ENCODE measurements at places on chromosomes 12 and 14.

DNA sequence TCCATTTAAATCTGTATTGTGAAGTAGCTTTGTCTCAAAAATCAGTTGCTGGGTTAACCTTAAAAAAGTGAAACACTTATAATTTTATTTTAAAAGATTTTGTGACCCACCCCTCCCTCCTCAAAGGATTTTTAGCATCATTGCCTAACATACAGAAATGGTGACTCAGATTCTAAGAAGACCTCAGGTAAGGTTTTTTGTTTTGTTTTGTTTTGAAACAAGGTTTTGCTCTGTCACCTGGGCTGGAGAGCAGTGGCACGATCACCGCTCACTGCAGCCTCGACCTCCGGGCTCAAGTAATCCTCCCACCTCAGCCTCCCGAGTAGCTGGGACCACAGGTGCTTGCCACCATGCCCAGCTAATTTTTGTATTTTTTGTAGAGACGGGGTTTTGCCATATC lies 74.2 kb downstream of the GNS start:
- no peak for DNase-seq

GRCh38 chr14:103528587-103529382 lies at the start of gene TRMT61A:
TRMT61A (plus strand) TSS chr14:103529196; CDS start chr14:103529979, 783 bp downstream.
- DNase-seq = peak; percentile 79

- no peak for DNase-seq
Measured at GRCh38 chr12:119274636-119275065, 59.9 kb upstream of the CCDC60 start.

DNA sequence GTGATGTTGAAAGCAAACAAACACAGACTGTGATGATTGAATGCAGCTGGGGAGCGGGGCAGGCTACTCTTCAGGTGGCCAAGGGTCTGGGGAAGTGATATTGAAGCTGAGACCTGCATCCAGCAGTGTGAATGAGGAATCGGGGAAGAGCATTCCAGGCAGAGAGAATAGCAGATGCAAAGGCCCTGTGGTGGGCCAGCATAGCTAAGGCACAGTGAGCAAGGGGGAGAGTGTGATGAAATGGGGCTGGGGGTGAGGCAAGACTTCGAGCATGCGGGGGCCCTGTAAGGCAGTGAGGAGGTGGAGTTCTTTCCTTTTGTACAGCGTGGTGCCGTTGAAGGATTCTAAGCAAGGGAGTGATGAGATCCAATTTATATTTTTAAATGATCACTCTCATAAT lies 77.4 kb downstream of the KCNK13 start:
- no peak for DNase-seq

- no peak for DNase-seq
Measured at GRCh38 chr12:46150735-46151134, 118.1 kb downstream of the SLC38A1 start.

DNA sequence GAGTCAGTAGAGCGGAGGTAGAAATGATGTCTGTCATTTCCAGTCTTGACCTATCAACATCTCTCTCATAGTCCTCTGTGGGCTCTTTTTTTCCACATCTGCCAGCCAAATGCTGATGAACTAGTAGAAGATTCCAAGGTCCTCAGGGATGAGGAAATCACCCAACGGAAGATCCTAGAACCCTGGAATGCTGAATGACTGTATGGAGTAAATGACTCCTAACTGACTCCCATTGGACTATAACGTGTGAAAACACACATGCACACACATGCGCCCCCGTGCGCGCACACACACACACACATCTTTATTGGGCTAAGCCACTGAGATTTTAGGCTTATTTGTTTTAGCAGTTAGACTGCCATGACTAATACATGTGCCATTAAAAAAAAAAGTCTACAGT lies 159.2 kb downstream of the MYRFL start:
- no peak for DNase-seq

GRCh38 chr14:101992708-101993107 lies 28.3 kb downstream of the DYNC1H1 start:
- no peak for DNase-seq

GRCh38 chr14:52961060-52961639 lies 10.3 kb upstream of the FERMT2 start:
- peak; percentile 56 for DNase-seq

DNA sequence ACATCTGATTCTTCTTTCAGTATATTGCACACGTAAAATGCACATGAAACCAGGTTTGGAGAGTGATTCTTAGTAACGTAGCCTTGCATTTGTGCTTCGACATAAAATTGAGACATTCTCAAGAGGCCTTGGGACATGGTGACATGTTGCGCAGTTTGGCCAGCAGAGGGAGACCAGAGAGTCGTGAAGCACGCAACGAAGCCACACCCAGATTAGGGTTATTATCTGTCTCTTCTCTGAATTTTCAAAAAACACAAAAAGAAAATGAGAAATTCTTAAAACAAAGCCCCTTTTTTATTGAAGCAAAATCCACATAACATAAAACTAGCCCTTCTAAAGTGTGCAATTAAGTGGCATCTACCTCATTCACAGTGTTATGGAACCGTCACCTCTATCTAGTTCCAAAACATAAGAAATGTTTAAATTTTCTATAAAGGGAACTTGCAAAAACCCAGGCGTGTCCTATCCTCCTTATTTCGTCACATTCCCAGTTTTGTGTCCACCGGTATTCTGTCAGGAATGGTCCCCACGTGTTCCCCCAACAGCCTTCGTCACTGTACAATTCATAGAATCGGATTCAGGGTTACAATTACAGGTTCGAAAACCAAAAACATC lies 108.8 kb upstream of the ATF7IP start:
- DNase-seq = peak; percentile 79

DNA sequence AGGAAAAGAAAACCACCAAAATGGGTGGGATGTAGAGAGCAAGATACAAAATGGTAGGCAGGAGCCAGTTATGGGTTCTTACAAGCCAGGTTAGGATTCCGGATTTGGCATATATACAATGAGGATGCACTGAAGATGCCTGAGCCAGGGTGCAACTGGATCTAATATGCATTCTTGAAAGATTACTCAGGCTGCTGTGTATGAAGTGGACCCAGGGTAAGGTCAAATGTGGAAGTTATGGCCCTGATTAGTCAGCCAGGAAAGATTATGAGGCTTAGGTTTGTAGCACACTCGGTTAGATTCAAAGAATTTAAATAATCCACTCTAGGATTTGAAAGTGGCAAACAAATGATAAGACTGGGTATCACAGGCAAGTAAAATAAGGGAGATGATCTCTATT lies 1750.7 kb upstream of the FLRT2 start:
- DNase-seq = no peak

GRCh38 chr12:95104919-95105452 lies 31.6 kb upstream of the NR2C1 start:
- no peak for DNase-seq

DNA sequence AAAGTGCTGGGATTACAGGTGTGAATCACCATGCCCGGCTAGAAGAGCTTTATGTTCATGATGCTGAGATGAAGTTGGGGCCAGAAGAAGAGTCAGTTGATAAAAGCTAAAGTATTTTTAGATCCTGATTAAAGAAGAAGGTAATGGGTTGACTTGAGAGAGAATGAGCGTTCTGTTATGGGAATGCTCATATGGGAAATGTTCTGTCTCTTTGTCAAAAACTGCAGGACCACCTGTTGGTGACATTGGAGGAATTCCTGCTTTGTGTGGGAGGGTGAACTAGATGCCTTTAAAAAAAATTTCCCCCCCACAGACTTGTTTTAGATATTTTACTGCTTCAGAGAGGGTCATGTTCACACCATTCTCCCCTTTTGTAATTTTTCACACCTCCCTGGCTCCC lies 6.7 kb downstream of the WDR20 start:
- DNase-seq = no peak

GRCh38 chr14:20413744-20414082 lies 412 bp upstream of the TEP1 start:
- peak; percentile 40 for DNase-seq

DNA sequence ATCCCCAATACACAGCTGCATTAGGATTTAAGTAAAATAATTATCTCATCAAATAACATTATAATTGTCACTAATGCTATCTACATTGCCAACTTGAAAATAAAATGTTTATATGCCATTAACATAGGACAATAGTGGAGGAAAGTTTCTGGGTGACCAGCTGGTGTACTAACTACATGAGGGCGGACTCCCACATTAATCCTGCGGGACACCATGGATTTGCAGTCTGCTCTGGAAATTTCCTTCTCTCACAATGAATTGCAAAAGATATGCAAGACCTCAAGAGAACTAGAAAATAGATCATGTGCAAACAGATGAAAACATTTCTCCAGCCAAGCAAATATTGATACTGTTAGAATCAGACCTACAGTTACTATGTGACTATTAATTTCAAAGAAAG lies 390.1 kb downstream of the NAV3 start:
- no peak for DNase-seq

GRCh38 chr14:57751400-57751799 lies 114.5 kb downstream of the SLC35F4 start:
- DNase-seq = no peak

DNA sequence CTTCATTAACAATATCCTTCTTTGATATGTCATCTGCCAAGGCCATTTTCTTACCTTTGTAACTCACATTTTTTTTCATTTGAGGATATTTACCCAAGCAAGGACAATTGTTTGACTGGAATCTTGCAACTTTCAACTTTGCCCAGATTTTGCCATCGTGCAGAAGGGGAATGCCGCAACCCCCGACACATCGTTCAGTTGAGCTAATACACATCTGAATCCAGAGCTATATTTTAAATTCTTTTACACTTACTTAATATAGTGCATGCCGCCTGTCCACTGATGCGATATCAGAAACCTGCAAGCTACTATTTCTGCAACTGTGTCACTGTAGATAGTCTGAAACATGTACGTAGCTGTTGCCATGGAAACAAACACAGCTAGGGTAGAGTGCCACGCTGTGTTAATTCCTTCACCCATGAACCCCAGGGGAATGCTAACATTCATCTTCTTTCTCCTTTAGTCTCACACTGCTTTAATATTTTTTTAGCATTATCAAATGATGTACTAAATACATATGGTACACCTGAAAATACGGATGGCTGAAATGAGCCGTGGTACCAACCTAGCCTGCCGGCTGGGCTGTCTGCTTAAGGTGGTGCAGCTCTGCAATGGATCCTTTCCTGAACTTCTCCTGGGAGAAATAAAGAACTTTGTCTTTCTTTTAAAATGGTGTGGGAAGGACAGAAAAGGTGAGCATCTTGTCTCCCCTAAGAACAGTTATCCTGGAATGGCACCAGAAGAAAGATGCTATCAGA lies 77.0 kb upstream of the FOXN3 start:
- no peak for DNase-seq

DNA sequence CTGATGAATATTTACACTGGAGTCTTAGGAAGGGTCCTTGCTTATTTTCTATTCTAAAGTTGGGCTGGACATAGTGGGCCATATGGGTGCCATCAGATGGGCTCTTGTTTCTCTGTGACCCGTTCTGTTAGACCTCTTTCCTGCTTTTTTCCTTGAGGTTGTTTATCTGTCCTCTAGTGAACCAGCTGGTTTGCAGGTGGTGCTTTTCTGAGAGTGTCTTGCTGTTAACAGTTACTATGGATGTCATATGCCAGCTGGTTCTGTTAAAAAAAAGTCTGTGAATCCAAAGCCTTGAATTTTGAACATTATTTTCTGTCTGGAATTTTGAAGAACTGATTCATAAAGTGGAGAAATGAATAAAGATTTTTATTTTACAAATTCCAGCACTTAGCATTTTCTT lies 29.2 kb downstream of the ZC3H14 start:
- DNase-seq = no peak

GRCh38 chr12:101671833-101672232 lies 25.6 kb upstream of the CHPT1 start:
- no peak for DNase-seq

GRCh38 chr12:3668479-3669165 lies 84.3 kb downstream of the CRACR2A start:
- no peak for DNase-seq

GRCh38 chr14:99479906-99480869 lies at the start of gene SETD3:
SETD3 (minus strand) TSS chr14:99480859; CDS start chr14:99465805, 15,054 bp downstream.
- peak; percentile 60 for DNase-seq

DNA sequence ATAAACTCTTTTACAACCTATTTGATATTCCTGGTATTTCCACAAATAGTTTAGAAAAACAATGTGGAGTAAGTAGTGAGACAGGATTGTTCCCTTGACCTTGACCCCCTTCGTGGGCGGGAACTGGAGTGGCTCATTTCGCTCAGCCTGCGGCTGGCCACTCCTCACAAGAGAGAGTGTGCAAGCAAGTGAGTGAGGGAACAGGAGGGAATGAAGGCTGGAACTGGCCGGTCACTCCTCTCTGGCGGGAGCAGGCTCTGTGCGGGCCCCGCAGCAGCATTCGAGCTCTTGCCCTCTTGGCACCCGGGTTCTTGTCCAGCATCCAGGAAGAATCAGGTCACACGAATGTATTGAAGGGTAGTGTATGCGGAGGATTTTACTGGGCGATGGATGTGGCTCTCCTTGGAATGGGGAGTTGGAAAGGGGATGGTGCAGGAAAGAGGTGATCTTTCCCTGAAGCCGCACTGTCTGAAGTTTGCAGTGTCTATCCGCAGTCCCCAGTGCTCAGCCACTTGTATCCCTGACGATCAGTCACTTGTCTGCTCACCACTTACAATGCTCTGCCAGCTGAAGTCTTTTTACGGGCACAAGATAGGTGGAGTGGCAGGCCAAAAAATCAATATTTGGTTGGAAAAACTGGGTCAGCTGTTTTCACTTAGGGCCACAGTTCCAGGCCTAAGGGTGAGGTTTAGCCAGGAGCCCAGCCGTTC lies 28.0 kb upstream of the TXNRD1 start:
- no peak for DNase-seq

DNA sequence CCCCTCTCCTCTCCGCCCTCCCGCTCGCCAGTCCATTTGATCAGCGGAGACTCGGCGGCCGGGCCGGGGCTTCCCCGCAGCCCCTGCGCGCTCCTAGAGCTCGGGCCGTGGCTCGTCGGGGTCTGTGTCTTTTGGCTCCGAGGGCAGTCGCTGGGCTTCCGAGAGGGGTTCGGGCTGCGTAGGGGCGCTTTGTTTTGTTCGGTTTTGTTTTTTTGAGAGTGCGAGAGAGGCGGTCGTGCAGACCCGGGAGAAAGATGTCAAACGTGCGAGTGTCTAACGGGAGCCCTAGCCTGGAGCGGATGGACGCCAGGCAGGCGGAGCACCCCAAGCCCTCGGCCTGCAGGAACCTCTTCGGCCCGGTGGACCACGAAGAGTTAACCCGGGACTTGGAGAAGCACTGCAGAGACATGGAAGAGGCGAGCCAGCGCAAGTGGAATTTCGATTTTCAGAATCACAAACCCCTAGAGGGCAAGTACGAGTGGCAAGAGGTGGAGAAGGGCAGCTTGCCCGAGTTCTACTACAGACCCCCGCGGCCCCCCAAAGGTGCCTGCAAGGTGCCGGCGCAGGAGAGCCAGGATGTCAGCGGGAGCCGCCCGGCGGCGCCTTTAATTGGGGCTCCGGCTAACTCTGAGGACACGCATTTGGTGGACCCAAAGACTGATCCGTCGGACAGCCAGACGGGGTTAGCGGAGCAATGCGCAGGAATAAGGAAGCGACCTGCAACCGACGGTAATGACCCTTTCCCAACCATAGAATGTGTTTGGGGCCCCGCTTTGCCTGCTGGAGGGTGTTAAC lies 615 bp downstream of the CDKN1B start:
- DNase-seq = peak; percentile 39
